MCF 10A (cell line): ENCODE measurements at places on chromosomes 16 and 17. TPM values are rescaled to one million over a fixed set of nuclear protein-coding genes. Genes with fewer than 3 reads are reported as not detected.

GRCh38 chr16:65375651-65376050 is 253.8 kb upstream of the CDH11 start:
- H3K4me1 ChIP-seq: no peaks in the 10 kb centered on the region
- no peak overlapping the region for H3K27ac ChIP-seq
- peak; percentile 28 for DNase-seq

DNA sequence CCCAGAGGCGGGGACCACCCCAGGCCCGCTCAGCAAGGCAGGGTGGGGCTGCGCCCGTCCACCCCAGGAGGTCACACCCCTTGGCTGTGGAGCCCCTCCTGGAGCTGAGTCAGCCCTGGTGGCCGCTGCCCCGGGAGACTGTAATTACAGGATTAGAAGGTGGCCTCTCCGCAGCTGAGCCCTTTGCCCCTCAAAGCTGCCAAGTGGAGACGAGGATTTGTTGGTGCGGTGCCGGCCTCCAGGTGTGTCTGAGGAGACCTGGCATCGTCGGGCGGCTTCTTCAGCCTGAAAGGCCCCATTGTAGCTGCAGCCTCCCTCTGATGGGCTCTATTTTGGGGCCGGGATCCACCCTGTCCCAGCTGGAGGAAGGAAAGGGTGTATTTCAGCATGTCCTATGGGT is 22.7 kb upstream of the SPNS2 start:
- no peak overlapping the region for H3K4me3 ChIP-seq
- H3K27ac ChIP-seq: no peak overlapping the region
- no peak for DNase-seq
- no peaks in the 10 kb centered on the region for H3K36me3 ChIP-seq

DNA sequence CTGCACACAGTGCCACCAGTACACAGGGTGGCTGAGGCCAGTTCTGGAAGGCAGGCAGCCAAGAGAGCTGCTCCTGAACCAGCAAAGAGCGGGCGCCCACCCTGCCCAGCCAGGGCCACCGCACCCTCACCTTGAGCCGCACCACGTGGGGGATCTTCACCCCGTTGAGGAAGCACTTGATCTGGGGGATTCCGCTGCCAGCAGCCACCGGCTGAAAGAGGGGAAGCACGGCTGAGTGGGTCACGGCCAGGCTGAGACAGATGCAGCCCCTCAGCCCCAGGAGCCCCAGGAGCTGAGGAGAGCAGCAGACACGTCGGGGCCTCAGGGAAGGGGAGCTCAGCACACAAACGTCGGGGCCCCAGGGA is 14.6 kb upstream of the CCDC154 start:
- no peak overlapping the region for H3K27ac ChIP-seq
- no peaks in the 10 kb centered on the region for H3K4me1 ChIP-seq
- no peak overlapping the region for H3K4me3 ChIP-seq
- DNase-seq: no peak
- H3K27me3 ChIP-seq: no peaks in the 10 kb centered on the region

GRCh38 chr16:49851468-49851787 is 4.5 kb downstream of the ZNF423 start:
- H3K4me3 ChIP-seq: no peak overlapping the region
- no peak overlapping the region for H3K27ac ChIP-seq
- no peak for DNase-seq
- no peaks in the 10 kb centered on the region for H3K36me3 ChIP-seq

KLHL10 gene
- not detected in 2 replicates for total RNA-seq

GRCh38 chr17:27424516-27424915 is 31.7 kb upstream of the KSR1 start:
- H3K4me3 ChIP-seq: no peak overlapping the region
- no peaks in the 10 kb centered on the region for H3K27me3 ChIP-seq
- H3K4me1 ChIP-seq: no peaks in the 10 kb centered on the region
- no peak overlapping the region for H3K27ac ChIP-seq
- DNase-seq: no peak

- H3K27me3 ChIP-seq: no peaks in the 10 kb centered on the region
- peaks cover 24% of the 10 kb centered on the region for H3K36me3 ChIP-seq
- peaks cover 31% of the 10 kb centered on the region for H3K4me1 ChIP-seq
- no peak overlapping the region for H3K4me3 ChIP-seq
Measured at GRCh38 chr16:53817812-53818550, 114.0 kb downstream of the FTO start.

GRCh38 chr16:74752756-74753155 is 21.9 kb downstream of the FA2H start:
- H3K27me3 ChIP-seq: peaks cover 21% of the 10 kb centered on the region
- H3K4me3 ChIP-seq: no peak overlapping the region
- H3K27ac ChIP-seq: no peak overlapping the region
- no peak for DNase-seq

DNA sequence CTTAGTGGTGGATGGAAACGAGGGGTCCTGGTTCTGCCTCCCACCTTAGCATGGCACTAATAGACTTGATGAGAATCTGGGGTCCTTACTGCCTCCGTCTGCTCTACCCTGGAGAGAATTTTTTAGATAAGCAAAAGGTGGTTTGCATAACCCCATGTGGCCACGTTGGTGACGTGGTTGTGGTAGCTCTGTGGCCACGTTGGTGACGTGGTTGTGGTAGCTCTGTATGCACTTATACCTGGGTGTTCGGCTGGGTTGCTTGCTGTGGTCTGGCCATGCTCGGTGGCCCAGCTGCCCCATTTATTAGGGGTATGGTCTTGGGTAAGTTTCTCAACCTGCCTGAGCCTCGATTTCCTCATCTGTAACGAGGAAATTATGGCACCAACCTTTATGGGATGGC is 13.0 kb downstream of the SPIRE2 start:
- no peak overlapping the region for H3K27ac ChIP-seq
- H3K4me1 ChIP-seq: no peaks in the 10 kb centered on the region
- no peaks in the 10 kb centered on the region for H3K27me3 ChIP-seq

DNA sequence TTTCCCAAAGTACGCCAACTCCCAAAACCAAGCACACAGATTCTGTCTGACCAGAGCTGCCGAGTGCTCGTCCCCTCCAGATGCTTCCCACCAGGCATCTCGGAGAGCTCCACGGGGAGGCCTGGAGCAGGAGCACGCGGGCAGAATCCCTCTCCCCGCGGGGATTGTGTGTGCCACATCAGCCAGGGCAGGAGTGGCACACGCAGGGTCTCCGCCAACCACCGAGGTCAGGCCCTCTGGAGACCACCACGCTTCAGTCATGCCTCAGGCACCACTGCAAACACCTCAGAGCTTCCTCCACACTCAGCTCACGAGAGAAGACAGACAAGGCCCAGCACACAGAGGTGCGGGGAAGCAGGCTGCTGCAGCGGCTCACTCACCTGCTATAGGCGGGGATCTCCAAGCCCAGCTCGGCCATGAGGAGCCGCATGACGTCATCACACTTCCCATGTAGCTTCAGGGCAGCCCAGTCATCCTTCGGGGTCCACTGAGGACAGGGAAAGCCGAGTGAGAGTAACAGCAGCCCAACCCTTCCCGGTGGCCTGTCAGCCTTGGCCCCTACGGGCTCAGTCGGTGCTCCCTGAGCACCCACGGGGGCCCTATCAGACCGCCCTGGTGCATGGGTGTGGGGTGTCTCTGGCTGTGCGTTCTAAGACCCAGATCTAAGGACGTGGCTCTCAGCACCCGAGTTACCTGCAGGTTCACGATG is 2.3 kb upstream of the PCYT2 start:
- DNase-seq: no peak
- H3K4me1 ChIP-seq: peaks cover 37% of the 10 kb centered on the region
- H3K36me3 ChIP-seq: peaks cover 49% of the 10 kb centered on the region
- H3K4me3 ChIP-seq: no peak overlapping the region
- H3K27me3 ChIP-seq: no peaks in the 10 kb centered on the region

GRCh38 chr17:9239793-9240658 is 218.7 kb downstream of the NTN1 start:
- DNase-seq: peak; percentile 29
- H3K36me3 ChIP-seq: no peaks in the 10 kb centered on the region
- no peak overlapping the region for H3K27ac ChIP-seq
- H3K27me3 ChIP-seq: no peaks in the 10 kb centered on the region
- H3K4me1 ChIP-seq: no peaks in the 10 kb centered on the region

KRT13 gene
- not detected in 2 replicates for total RNA-seq

GRCh38 chr17:54537656-54538055 is 363.0 kb upstream of the TOM1L1 start:
- no peaks in the 10 kb centered on the region for H3K27me3 ChIP-seq
- H3K27ac ChIP-seq: no peak overlapping the region
- no peaks in the 10 kb centered on the region for H3K4me1 ChIP-seq
- no peaks in the 10 kb centered on the region for H3K36me3 ChIP-seq

GRCh38 chr16:50548909-50549560 is 839 bp downstream of the NKD1 start:
- no peak for DNase-seq
- H3K4me1 ChIP-seq: no peaks in the 10 kb centered on the region
- H3K36me3 ChIP-seq: no peaks in the 10 kb centered on the region
- no peaks in the 10 kb centered on the region for H3K27me3 ChIP-seq

GRCh38 chr16:50407351-50407750 is 38.6 kb upstream of the BRD7 start:
- no peak overlapping the region for H3K4me3 ChIP-seq
- H3K27ac ChIP-seq: no peak overlapping the region
- no peaks in the 10 kb centered on the region for H3K27me3 ChIP-seq
- H3K36me3 ChIP-seq: no peaks in the 10 kb centered on the region

DNA sequence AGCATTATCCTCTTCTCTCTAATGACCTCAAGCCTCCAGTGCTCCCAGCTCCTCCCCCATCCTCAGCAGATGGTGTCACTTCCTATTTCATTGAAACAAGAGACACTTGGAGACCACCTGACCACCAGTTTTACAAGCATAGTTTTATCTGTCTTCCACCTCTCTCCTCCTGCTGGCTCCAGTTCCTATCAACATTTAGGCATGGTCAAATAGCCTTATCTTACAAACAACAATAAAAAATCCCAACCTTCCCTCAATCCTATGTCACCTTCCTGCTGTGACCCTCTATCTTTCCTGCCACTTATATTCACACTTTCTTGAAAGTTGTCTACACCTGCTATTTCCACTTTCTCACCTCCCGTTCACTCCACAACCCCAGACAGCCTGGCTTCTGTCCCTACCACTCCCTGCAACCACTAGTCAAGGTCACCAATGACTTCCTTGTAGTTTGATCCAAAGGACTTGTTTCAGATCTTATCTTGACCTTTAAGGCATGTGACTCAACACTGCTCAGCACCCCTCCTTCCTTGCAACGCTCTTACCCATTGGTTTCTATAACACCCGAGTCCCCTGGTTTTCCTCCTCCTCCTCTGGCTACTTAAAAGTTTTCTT is 4.3 kb upstream of the NTN1 start:
- no peak overlapping the region for H3K27ac ChIP-seq
- H3K27me3 ChIP-seq: no peaks in the 10 kb centered on the region
- no peak overlapping the region for H3K4me3 ChIP-seq
- no peak for DNase-seq
- no peaks in the 10 kb centered on the region for H3K4me1 ChIP-seq

DNA sequence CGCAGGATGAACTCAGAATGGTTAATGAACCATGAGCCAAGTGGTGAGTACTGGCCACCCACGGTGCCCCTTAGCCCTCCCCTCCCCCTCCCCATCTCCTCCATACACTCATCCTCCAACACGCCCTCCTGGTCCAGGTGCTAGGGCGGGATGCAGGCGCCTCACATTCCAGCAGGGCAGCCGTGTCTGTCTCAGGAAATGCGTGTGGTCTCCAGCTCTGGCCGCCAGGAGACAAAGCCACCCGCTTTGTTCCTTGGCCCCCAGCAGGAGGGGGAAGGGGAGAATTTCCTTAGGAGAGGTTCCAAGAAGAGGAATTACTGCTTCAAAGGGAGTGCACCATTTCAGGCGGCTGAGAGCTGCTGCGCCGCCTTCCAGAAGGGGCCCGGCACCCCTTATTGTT is 29.7 kb upstream of the RMI2 start:
- H3K4me3 ChIP-seq: no peak overlapping the region
- H3K27me3 ChIP-seq: no peaks in the 10 kb centered on the region
- peaks cover 7% of the 10 kb centered on the region for H3K4me1 ChIP-seq

GRCh38 chr16:4561596-4561995 is 5.5 kb downstream of the C16orf96 start:
- no peaks in the 10 kb centered on the region for H3K36me3 ChIP-seq
- no peaks in the 10 kb centered on the region for H3K27me3 ChIP-seq
- no peak overlapping the region for H3K27ac ChIP-seq
- DNase-seq: no peak
- no peak overlapping the region for H3K4me3 ChIP-seq

ASB16 gene
- total RNA-seq: not detected in 2 replicates

- no peak for DNase-seq
- H3K4me3 ChIP-seq: no peak overlapping the region
- H3K27ac ChIP-seq: no peak overlapping the region
- no peaks in the 10 kb centered on the region for H3K27me3 ChIP-seq
Measured at GRCh38 chr17:1164935-1165556, 14.7 kb downstream of the ABR start.
